HS-5 (cell line): ENCODE measurements at places on chromosomes 2 and 18.

DNA sequence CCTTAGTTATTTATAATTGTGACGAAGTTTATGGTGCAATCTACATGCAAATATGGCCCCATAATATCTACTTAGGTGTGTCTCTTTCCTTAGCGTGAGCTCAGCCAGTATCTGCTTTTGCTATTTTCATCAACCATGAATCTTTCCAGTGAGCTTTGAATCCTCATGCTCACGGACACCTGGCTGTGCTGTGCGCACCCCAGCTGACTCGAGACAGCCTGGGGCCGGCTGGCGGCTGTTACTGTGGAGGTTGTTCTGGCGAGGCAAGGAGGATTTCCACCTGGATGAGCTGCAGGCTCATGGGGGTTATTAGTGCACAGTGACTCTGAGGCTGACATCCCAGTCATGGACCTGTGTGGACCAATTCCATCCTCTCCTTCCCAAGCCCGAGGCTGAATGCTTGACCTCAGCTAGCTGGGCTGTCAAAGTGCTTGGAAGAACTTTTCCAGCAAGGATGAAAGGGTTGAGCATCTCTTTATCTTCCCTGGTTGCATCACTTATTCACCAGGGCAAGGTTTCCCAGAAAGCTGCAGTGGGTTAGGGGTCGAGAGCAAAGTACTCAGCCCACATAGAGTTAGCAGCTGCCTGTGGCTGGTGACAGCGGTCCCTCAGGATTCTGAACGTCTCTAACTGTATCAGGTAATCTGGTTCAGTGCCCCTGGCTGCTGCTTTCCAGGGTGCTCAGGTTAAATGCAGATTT lies 141.7 kb downstream of the ARL4C start:
- no peak for DNase-seq

DNA sequence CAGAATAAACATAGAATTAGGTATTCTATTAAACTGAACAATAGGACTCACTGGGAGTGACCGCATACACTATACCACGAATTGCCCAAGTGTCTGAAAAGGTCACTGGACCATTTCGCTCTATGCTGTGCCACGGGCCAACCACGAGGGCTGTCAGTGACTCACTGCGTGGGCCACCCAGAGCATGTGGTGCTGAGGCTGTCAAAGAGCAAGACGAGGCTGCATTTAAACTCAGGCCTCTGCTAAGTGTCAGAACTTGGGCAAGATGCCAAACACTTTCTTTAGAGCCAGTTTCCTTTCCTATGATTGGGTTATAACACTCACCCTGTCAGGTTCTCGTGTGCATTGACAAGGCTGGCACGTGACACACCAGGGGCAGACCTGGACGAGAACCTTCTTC lies 97.5 kb downstream of the SH3YL1 start:
- no peak for DNase-seq

DNA sequence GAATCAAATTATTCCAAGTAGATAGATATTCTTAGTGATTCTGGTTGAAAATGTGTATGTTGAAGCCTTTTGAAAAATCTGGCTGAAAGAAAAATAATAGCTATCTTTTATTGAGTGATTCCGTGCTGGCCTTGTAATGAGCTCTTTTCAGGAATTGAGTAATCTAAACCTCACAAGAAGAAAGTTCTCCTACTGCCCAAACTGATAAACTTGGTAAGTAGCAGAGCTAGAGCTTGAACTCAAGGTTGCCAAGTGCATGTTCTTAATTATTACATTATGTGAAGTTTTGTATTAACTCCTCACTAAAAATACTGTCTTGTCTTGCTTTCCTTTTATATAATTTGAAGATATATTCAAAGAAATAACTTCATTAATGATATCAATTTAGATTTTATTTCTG lies 1.6 kb upstream of the PPP1R1C start:
- DNase-seq: no peak

GRCh38 chr2:121015971-121016485 lies 269.0 kb downstream of the TFCP2L1 start:
- DNase-seq: no peak

- peak; percentile 84 for DNase-seq
Measured at GRCh38 chr2:190849774-190850173, 30.8 kb upstream of the GLS start.

- DNase-seq: no peak
Measured at GRCh38 chr2:201797175-201797840, 9.0 kb upstream of the CDK15 start.

GRCh38 chr2:129078548-129078947 lies 759.9 kb upstream of the HS6ST1 start:
- DNase-seq: no peak

- no peak for DNase-seq
Measured at GRCh38 chr2:39228413-39229209, 15.2 kb downstream of the CDKL4 start.

GRCh38 chr2:37615804-37616676 lies 55.4 kb downstream of the CDC42EP3 start:
- DNase-seq: no peak

- DNase-seq: no peak
Measured at GRCh38 chr2:136207030-136207623, 89.2 kb upstream of the CXCR4 start.

DNA sequence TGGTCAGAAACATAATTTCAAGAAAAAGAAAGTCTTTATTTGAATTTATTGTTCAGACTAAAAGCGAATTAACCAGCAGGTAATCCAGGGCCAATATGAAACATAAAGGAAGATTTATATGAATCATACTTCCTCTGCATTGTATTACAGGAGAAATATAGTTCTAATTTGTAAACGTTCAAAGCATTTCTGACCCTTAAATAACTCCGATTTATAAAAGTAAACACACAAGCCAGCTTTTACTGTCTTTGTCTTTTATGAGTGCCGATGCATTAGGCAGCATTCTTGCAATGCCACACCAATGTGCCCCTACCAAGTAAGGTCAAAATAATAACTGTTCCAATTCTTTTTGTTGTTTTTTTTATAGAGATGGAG lies 118.8 kb upstream of the RBBP8 start:
- DNase-seq: no peak
